ENCODE measurements at places on chromosomes 7 and 10.

DNA sequence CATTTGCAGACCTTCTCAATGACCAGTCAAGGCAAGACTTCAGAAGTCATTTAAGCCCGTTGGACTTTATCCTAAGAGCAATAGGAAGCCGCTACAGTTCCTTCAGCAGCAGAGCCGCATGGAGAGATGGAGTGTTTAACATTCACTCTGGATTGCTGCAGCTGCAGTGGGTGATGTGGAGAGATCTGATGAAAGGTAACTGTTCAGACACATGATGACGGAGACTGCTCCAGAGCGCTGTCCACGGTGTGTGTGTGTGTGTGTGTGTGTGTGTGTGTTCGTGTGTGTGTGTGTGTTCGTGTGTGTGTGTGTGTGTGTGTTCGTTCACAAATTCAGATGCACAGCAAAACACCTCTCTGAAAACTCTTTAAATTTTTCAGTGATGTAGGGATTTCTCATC, 37.0 kb downstream of the SEC61G start:
- DNase-seq: no peak

GRCh38 chr10:31927884-31928548, 615 bp downstream of the ARHGAP12 start:
- peak; percentile 55 for DNase-seq

GRCh38 chr7:72037516-72037915, 374.6 kb downstream of the CALN1 start:
- peak; percentile 29 for DNase-seq

DNA sequence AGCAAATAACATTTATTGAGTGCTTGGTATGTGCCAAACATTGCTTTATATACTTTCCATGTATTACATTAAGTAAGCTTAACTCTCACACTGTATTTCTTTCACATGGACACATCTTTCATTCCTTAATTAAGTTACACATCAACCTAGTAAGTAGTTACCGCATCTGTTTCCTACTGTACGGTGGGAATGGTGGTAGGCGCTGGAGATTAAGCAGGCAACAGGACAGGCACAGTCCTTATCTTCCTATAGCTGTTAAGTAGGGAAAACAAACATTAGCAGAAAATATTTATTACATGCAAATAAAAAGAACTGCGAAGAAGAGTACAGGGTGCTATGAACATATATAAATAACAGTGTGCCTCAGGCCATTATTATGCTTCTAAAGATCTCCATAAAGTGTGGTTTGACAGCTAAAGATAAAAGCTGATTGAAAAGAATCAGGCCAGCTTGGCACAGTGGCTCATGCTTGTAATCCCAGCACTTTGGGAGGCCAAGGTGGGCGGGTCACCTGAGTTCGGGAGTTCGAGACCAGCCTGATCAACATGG, 105.0 kb downstream of the SUGCT start:
- no peak for DNase-seq

GRCh38 chr10:85888004-85888403, 478.6 kb downstream of the GRID1 start:
- DNase-seq: no peak

- DNase-seq: no peak
Measured at GRCh38 chr7:96855139-96855538, 145.5 kb upstream of the SEM1 start.

DNA sequence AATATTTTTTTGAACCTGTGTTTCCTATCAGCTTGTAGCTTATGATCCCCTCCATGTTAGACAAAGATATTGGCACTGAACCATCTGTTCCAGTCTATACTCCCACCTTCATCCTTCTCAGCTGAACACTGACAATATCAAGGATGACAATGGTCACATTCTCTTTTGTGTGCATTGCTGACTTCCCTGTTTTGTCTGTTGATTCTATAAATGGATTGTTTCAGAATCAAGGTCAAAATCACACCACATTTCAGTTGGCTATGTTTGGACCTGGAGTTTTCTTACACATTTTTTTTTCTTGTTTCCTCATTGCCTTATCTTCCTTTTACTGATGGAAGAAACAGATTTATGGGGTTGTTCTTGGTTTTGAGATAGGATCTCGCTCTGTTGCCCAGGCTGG, 11.3 kb upstream of the SMURF1 start:
- no peak for DNase-seq

DNA sequence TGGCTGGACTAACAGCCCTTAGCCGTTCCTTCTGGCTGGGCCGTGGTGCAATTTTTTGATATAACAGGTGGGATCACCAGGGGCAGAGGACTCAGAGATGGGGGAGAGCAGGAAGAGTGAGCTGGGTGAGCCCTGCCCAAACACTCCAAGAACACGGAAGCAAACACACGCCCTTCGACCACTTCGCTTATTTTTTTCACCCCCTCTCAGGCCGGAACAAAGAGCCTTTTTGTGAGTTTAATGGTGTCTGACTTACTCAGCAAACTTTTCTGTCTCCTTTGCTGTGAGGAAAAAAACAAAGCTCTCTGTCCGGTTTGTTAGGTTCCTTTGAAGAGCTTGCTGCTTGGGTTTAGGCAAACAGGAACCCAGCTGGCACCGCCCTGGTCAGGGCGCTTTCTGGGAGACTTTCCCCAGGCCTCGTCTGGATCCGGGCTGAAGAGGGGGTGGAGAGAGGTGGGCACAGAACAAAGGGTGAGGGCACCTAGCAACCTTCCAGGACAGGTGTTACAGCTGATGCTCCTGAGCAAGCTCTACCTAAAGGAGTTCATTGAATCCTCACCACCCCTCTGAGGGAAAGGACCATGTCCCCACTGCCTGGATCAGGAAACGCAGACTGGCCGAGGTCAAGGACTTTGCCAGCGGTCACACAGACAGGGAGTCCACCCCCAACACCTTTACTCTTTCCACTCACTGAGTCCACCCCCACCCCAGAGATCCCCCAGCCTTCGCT, 23.3 kb downstream of the CALML3 start:
- no peak for DNase-seq

GRCh38 chr10:43220657-43221418, 46.0 kb downstream of the RASGEF1A start:
- no peak for DNase-seq

GRCh38 chr10:106506526-106507283, 657.8 kb downstream of the SORCS1 start:
- no peak for DNase-seq

DNA sequence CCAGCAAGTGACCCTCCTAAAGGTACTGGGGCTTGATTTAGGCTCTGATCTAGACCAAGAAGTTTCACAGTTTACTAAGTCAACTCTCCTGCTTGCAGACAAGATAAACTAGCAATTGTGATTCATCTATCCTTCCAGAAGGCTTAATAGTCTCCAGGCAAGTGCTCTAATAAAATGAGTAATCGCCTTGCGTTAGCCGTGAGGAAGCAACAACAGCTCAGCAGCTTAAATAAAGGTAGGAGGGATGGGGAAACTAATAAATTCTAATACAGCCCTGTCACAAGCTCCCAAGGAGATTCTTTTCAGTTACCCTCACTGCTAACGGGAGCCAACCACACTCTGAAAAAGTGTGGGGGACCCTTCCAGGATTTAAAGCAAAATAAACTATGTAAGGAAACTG, 48.4 kb downstream of the FRMD4A start:
- no peak for DNase-seq

- no peak for DNase-seq
Measured at GRCh38 chr7:126635545-126635944, 617.2 kb downstream of the GRM8 start.

GRCh38 chr10:66215920-66216319, 709.9 kb upstream of the LRRTM3 start:
- no peak for DNase-seq

DNA sequence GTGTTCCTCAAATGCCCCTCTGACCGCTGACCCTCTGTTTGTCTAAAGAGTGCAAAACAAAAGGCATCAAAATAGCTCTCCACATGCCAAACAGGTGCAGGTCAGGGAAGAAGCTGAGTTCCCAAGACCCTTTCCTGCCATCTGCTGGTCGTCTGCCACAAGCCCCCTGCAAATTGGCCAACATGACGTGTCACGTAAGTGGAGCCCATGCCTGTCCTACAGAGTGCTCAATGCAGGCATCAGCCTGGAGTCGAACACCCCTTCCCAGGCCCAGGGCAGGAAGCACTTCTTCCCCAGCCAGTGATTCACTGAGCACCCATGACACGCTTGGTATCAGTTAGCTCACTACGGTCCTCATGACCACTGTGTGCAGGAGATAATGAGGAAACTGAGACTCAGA, 14.1 kb downstream of the TMEM72 start:
- DNase-seq: peak; percentile 22

DNA sequence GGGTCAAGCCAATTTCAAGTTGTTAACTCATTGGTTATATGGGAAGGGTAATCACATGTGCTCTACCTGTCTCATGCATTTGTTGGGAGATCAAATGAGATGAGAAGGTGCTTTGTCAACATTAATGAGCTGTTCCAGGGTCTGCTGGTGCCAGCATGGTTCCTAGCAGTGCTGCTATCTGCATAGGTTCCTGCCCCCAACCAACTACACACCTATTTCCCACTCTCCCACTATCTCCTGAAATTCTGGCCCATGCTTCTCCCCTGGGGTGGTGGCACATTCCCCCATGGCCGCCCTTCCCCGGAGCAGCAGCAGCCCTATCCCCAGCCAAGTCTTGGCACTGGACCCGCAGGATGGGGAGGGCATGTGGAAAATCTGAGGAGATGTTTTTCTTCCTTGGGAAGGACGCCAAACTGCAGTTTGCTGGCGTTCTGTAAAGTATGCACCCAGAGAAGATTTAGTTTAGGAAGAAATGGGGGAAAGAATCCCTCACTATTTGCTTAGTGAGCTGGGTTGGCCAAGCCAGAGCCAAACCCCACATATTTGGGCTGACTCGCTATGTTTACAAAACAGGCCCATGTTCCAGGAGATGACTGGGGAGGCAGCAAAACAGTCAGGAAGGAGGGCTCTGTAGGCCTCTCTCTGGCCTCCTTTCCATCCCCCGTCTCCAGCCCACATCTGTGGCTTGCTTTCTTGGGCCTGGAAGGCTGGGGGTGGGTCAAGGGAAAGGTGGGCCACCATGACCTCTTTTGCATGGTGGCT, 42.5 kb downstream of the PPP1R3C start:
- DNase-seq: peak; percentile 98

DNA sequence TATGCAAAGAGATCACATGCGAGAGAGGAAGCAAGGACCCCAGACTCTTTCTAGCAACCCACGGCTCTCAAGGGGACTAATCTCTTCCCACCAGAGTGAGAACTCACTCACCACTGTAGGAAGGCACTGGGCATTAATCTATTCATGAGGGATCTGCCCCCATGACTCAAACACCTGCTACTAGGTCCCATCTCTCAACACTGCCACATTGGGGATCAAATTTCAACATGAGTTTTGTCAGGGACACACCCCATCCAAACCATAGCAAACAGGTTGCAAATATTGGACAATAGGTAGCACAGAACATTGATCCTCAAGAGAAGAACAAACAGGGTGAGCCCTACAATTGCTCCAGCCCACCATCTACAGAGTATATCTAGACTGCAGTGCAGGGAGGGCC, 740.6 kb downstream of the LRMDA start:
- DNase-seq: no peak

- DNase-seq: peak; percentile 31
Measured at GRCh38 chr7:82726038-82726800, 282.6 kb upstream of the CACNA2D1 start.

- DNase-seq: no peak
Measured at GRCh38 chr7:44048031-44048795, 3.7 kb downstream of the DBNL start.

GRCh38 chr10:72087969-72088888, at the start of gene SPOCK2:
SPOCK2 (minus strand) TSS chr10:72088551; CDS start chr10:72088328, 223 bp downstream.
- no peak for DNase-seq

- DNase-seq: no peak
Measured at GRCh38 chr7:150476819-150477631, 26.6 kb downstream of the GIMAP8 start.

DNA sequence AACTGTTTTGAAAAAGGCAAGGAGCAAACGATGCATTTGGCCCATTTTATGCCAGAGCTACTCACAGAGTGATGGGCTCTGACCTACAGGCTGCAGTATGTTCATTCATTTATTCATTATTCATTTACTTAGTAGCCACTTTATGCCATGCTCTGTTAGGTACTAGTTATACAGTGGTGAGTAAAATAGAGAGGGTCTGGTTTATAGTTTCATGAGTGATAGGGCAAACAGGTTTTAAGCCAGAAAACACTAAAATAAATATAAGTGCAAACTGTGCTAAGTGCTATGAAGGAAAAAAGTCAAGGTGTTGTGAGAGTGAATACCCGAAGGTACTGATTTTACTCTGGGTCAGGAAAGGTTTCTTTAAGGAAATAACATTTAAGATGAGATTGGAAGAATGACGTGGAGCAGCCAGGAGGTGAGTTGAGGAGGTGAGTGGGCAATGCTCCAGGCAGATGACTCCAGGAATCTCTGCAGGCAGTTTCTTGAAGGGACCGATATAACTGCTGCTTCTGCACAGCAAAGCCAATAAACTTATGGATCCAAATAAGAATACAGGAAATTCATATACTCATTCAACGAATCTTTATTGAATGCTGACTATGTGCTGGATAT, 56.9 kb upstream of the FAM133B start:
- DNase-seq: no peak

GRCh38 chr10:43305876-43306275, 39.0 kb upstream of the RASGEF1A start:
- DNase-seq: peak; percentile 13

GRCh38 chr7:55512635-55513191, 59.6 kb downstream of the VOPP1 start:
- no peak for DNase-seq

DNA sequence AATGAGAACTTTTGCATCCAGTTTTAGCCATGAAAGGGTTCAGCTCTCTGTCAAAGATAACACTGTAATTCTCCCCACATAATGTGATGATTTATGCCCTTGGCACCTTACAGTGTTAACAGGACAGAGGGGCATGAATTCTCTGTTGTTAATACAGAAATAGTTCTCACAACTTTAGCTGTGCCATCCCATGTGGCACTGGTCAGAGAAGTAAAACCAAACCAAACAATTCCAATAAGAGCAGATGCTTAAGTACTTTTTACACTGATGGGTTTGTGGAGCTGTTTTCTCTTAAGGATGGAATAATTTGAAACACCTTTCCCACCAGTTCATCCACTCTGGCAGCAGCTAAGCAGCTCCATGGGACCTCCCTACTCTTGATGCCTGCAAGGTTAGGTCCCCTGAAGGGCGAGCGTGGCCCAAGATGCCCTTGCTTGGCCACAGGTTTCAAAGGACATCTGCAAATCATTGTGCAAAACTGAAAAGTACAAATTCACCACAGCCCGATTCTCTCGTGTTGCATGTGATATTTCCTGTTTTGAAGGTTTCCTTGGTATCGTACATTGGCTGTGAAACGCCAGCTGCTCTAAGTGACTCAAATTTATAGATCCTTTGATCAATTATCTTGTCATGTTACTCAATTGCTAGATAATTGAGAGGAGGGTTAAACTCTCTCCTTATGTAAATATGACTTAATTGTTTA, 82.5 kb upstream of the CREB5 start:
- no peak for DNase-seq
